ENCODE measurements at places on chromosomes 5 and 9. TPM values are rescaled to one million over a fixed set of nuclear protein-coding genes. Genes with fewer than 3 reads are reported as not detected.

CDH9 gene
- total RNA-seq: 0.14 TPM

PCDHGA3 gene
- total RNA-seq: 0.16 TPM

ENHO gene
- total RNA-seq: 12.0 TPM

SNAPC4 gene
- total RNA-seq: 18.2 TPM

C9orf50 gene
- total RNA-seq: 0.27 TPM

- no peak overlapping the region for H3K27ac ChIP-seq
- H3K4me3 ChIP-seq: no peak overlapping the region
- peaks cover 7% of the 10 kb centered on the region for H3K27me3 ChIP-seq
- no peak for DNase-seq
These were observed 88.7 kb downstream of the PIP5K1B start for GRCh38 chr9:68793605-68794343.

- DNase-seq: no peak
- no peak overlapping the region for H3K27ac ChIP-seq
- no peaks in the 10 kb centered on the region for H3K27me3 ChIP-seq
- H3K4me1 ChIP-seq: peaks cover 8% of the 10 kb centered on the region
These were observed 26.3 kb downstream of the ALDH1A1 start for GRCh38 chr9:72926506-72926905.

DNA sequence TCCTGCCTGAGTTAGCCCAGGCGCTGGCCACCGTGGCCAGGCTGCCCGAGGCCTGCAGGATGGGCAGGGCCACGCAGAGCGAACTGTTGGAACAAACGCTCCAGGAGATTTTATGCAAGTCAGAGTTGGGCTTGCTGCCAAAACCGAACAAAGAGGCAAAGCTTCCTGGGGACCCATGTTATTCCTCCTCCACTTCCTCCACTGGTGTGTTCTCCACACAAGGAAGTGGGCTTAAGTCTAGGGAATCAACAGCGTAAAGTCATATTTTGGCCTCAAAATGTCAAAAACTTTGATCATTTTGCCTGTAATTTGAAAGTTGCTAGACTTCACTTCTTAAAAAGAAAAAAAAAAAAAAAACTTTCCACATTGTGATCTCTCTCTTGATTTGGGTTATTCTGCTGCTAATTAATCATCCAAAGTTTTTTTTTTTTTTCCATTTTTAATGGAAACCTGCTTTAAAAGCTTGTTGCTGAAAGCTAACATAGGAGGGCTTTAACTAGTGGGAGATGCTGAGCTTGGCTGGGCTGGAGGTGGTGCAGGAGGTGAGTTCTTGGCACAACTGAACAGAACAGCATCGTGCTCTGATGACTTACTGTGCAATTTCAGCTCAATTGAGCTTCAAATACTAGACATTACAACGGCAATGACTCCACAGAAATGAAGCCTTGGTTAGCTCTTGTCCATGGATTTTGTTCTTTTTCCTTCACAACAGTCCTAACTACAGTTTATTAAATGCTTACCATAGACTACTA, 73.0 kb downstream of the PTPDC1 start:
- no peak for DNase-seq
- no peak overlapping the region for H3K4me3 ChIP-seq
- H3K27me3 ChIP-seq: peaks cover 2% of the 10 kb centered on the region
- H3K4me1 ChIP-seq: peaks cover 6% of the 10 kb centered on the region
- H3K36me3 ChIP-seq: no peaks in the 10 kb centered on the region
- no peak overlapping the region for H3K27ac ChIP-seq

DNA sequence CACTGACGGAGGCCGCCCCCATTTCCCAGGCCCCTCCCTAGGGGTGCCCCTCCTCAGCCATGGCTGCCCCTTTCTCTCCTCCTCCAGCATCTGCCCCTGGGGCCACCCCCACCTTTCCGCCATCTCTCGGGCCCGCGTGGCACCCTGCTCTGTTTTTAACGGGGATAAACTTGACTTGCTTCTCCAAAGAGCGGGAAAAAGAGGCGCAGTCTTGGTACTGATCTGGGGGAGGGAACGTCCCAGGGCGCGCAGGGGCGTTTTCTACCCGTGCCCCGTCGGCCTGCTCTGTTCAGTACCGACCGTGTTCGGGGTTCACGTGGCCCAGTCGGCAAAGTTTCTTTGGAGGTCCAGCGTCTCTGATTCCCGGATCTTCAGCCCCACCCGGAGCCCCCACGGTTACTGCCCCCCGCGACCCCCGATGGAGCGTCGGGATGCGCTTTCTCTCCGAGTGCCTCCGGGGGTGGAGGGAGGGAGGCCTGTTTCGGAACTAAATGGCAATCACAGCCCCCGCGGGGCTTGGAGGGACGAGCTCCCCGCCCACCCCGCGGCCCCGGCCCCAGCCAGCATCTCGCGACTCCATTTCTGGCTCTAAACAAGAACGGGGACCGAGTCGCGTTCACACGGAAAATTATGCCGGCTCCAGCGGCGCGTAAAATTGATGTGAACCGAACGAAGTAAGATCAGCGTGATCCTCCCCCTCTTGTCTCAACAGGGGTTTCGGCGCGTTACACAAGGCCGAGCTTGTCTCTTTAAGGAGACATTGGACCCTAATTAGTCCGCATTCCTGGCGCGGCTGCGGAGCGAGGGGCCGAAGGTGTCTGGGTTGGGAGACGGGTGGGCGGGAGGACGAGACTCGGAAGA, 1.1 kb upstream of the TLE4 start:
- peak; percentile 56 for DNase-seq
- peak overlapping the region; percentile 92 for H3K27ac ChIP-seq
- H3K27me3 ChIP-seq: peaks cover 14% of the 10 kb centered on the region
- peaks cover 6% of the 10 kb centered on the region for H3K36me3 ChIP-seq

DNA sequence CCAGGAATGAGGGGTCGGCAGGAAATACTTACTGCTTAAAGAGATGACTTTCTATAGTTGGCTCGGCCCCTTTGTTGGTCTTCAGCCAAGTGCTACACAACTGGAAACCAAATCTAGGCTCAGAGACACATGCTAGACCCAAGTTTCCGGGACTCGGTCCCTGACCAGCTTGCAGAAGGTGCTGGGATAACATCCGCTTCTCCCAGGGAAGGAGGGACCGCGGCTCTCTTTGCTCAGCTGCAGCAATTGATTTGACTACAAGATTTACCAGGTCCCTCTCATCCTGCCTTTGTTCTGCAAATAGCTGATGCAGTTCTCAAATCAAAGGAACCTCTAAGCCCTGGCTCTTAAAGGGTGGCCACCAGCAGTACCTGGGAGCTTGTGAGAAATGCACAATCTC, 314.7 kb downstream of the MLLT3 start:
- H3K27ac ChIP-seq: no peak overlapping the region
- no peaks in the 10 kb centered on the region for H3K36me3 ChIP-seq
- peaks cover 3% of the 10 kb centered on the region for H3K27me3 ChIP-seq
- no peak overlapping the region for H3K4me3 ChIP-seq

DNA sequence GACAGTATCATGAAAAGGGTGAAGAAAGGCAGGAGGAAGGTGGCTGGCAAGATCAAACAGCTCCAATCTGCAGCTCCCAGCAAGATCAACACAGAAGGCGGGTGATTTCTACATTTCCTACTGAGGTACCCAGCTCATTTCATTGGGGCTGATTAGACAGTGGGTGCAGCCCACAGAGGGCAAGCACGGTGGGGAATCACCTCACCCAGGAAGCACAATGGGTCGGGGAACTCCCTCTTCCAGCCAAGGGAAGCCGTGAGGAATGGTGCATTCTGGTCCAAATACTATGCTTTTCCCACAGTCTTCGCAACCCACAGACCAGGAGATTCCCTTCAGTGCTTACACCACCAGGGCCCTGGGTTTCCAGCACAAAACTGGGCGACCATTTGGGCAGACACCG, 66.8 kb downstream of the CAMSAP1 start:
- no peak for DNase-seq
- no peaks in the 10 kb centered on the region for H3K27me3 ChIP-seq
- peaks cover 32% of the 10 kb centered on the region for H3K36me3 ChIP-seq
- H3K4me3 ChIP-seq: no peak overlapping the region
- no peak overlapping the region for H3K27ac ChIP-seq
- no peaks in the 10 kb centered on the region for H3K4me1 ChIP-seq

DNA sequence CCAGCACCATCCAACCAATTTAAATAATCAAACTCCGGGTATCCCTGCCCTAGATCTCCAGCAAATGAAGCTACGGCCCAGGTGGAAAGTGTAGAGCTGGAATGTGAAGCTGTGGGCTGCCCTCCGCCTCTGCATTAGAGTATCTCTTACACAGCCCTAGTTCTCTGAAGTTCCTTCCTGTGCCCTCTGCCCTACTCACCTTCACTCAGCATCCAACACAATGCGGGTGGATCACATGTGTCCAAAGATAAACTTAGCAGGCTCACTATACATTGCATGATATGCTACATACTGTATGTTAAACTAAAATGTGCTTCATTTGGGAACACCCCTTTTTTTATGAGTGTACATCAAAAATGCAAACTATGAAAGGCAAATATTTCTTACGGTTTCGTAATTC, 70.0 kb upstream of the RAD23B start:
- no peaks in the 10 kb centered on the region for H3K27me3 ChIP-seq
- DNase-seq: no peak
- no peak overlapping the region for H3K4me3 ChIP-seq
- peaks cover 11% of the 10 kb centered on the region for H3K4me1 ChIP-seq

GRCh38 chr5:131932235-131932634, 13.2 kb downstream of the MEIKIN start:
- H3K27ac ChIP-seq: no peak overlapping the region
- no peak overlapping the region for H3K4me3 ChIP-seq
- H3K36me3 ChIP-seq: peaks cover 11% of the 10 kb centered on the region
- H3K4me1 ChIP-seq: no peaks in the 10 kb centered on the region
- no peak for DNase-seq

DNA sequence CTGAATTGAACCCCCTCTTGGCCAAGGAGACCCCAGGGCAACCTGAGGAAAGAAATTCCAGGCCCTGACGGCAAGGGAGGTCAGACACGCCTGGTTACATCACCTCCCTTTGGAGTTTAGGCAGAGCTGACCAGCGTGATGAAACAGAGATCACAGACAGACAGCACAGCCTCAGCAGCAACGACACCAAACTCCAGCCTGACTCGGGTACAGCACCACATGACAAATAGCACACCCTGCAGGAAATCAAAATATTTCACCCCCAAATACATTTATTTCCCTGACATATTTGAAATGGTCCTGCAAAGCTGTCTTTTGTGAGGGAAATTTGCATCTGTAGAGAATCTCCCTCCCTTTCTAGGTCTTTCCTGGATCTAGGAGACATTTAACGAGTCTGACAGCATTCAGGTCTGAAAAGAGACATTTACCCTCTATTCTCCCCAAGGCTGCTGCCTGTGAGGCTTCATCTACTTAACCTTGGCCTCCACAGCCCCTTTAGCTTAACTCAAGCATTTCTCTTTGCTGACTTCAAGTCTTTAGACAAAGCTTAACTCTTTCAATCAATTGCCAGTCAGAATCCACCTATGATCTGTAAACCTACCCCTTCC, 2.6 kb downstream of the QSOX2 start:
- H3K27me3 ChIP-seq: no peaks in the 10 kb centered on the region
- no peak overlapping the region for H3K27ac ChIP-seq
- H3K4me1 ChIP-seq: peaks cover 35% of the 10 kb centered on the region
- no peak for DNase-seq
- H3K4me3 ChIP-seq: peak overlapping the region; percentile 97

GRCh38 chr9:33244137-33244784, 4.3 kb downstream of the SPINK4 start:
- no peak for DNase-seq
- H3K4me1 ChIP-seq: no peaks in the 10 kb centered on the region
- peak overlapping the region; percentile 46 for H3K27ac ChIP-seq
- peaks cover 4% of the 10 kb centered on the region for H3K36me3 ChIP-seq
- H3K27me3 ChIP-seq: peaks cover 6% of the 10 kb centered on the region
- no peak overlapping the region for H3K4me3 ChIP-seq

DNA sequence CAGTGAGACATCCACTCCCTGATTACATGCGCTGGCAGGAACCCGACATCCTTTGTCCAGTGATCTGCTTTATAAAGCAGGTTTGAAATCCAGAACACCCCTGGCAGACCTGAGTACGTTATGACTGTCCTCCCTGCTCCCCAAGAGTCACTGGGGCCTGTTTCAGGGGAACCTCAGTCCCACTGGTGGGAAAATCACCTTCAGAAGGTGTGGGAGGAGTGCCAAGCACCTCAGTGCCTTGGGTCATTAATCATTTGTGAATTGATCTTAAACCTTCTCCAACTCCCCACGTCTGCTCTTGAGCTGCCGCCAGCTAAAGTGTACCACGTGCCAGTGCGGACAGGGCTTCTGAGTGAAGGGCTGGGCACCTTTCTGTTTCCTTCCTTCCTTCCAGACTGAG, 16.2 kb downstream of the SLC6A3 start:
- no peak for DNase-seq
- H3K27me3 ChIP-seq: peaks cover 19% of the 10 kb centered on the region
- peaks cover 14% of the 10 kb centered on the region for H3K36me3 ChIP-seq
- no peaks in the 10 kb centered on the region for H3K4me1 ChIP-seq
- no peak overlapping the region for H3K27ac ChIP-seq

GRCh38 chr9:107488375-107489143, 1.0 kb downstream of the KLF4 start:
- H3K27ac ChIP-seq: peak overlapping the region; percentile 35
- no peaks in the 10 kb centered on the region for H3K36me3 ChIP-seq
- H3K27me3 ChIP-seq: peaks cover 85% of the 10 kb centered on the region
- H3K4me1 ChIP-seq: peaks cover 24% of the 10 kb centered on the region

- no peak for DNase-seq
- no peak overlapping the region for H3K4me3 ChIP-seq
- H3K27me3 ChIP-seq: no peaks in the 10 kb centered on the region
- peaks cover 12% of the 10 kb centered on the region for H3K36me3 ChIP-seq
- H3K27ac ChIP-seq: no peak overlapping the region
These were observed 10.9 kb downstream of the RAPGEF1 start for GRCh38 chr9:131728961-131729360.
